ENCODE measurements at places on chromosomes 11 and 22.

GRCh38 chr11:8754241-8754640 lies 71.6 kb downstream of the RPL27A start:
- DNase-seq = no peak

DNA sequence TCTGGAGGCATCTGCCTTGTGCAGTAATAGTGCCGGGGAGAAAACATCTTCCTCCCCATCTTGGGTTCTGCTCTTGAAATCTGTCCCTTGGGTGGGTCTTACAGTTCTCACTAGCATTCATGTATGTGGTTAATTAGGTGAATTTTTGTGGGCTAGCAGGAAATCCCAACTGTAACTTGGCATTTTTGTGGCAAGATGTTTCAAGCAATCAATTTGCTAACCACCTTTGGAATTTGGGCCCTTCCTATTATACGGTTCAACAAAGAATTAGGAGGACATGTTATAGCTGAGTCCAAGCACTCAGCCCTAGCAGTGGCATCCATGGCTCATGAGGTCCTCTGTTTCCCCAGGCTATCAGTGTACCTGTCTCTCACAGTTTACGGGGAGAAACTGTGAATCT lies 89.1 kb upstream of the MTNR1B start:
- DNase-seq = no peak

DNA sequence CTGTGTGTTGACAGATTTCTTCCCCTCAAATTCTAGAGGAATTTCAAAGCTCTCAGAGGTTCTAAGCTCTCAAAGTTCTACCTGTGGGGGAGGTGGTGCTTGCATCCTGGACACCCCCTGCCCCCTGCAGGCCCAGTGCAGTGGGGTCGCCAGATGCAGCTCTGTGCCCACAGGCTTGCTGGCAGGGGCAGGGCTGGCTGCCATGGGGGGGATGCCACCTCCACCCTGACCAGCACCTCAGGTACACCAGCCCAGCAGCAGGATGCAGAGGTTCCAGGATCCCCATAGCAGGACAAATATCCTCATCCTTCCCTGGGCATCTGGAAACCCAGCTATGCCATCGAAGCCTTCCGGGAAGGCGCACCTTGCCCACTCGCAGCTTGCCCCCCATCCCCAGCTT lies 91.1 kb downstream of the BRD1 start:
- DNase-seq = no peak

DNA sequence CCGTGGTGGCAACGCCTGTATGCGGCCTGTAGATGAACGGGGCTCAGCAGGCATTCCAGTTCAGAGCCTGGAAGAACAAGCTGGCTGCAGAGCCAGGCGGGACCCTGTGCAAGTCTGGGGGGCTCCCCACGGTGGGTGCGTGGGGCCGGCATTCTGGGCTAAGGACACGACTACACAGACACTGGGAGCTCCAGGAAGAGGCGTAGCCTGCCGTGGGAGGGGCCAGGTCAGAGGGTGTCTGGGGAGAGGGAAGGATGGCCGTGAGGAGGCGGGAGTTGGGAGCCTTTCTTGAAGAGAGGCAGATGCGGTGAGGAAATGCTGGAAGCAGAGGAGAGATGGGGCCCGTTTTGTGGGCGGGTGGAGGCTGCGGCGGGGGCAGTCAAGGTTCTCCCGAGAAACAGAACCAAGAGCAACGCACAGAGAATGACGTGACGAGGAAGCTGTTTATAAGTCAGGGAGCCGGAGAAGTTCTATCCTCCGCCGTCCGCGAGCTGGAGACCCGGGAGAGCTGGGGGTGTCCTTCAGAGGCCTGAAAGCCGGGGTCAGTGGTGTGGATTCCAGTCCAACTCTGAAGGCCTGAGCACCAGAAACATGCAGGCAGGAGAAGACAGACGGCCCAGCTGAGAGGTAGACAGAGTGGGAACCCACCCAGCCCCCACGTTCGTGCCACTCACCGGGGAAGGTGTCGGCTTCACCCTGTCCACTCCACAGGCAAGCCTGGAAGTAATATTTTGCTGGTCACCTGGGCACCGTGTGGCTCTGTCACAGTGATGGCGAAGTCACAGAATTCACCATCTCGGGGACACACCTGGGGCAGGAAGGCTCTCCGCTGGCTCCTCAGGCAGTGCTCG lies 529.6 kb downstream of the BRD1 start:
- no peak for DNase-seq

DNA sequence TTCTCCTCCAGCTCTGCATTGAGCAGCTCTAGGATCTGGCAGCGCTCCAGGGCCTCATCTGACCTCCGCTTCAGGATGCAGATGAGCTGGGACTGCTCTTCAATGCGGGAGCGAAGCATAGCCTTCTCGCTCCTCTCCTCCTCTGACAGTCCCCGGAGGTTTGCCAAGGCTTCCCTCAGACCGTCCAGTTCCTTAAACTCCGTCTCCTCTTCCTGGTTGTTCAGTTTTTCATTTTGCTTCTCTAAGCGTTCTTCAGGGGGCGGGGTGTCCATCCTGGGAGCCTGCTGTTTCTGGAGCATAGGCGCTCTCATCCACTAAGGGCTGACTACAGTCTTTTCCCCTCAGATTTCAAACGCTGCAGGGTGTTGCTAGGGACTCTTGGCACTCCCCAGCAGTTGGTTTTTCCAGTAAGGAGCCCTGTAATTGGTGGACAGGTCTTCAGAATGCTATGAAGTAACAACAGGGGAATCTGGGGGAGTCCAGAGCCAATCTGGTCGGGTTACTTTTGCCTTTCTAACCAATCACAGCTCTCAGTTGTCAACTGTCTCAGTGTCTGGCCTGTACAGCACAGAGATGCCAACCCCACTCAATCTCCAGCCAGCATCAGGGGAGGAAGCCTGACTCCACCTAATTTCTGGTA lies at the start of gene CCDC89:
Gene CCDC89, minus strand, starts transcription at position 376 of the 640 bp plus-strand sequence. Its CDS starts 65 bp downstream, at position 311.
- DNase-seq = no peak

GRCh38 chr11:45794169-45794568 lies 10.8 kb upstream of the SLC35C1 start:
- DNase-seq = no peak

- DNase-seq = no peak
Measured at GRCh38 chr22:36773935-36774334, 2.0 kb downstream of the IFT27 start.

GRCh38 chr11:121476379-121477032 lies 23.7 kb upstream of the SORL1-AS1 start:
- no peak for DNase-seq

GRCh38 chr11:106161775-106162634 lies 84.5 kb downstream of the AASDHPPT start:
- no peak for DNase-seq

DNA sequence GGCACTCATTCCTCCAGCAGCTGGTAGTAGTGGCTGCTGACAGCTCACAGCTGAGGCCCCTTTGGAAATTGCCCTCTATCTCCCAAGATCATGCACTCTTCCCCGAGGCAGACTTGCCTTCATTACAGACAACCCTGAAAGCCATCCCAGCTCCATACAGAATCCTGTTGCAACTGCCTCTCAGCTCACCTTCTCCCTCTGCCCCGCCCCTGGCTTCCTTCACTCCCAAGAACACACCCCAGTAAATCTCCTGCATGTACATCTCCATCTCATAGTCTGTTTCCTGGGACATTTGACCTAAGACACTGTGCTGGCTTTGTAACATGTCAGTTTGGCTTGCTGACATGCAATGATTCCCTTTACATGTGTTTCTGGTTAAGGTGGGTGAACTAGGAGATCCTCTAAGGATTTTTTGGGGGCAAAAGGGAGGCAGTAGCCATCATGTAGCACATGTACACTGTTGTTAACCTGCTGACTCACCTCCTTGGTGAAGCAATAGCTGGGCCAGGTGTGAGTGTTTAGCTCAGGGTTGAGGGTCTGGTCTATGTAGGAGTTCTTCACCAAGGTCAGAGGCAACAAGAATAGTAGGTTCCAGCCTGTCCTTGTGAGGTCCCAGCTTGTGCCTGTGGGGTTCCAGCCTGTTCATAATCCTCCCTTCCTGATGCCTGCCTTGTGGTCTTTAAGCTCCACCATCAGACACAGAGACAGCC lies 179.6 kb downstream of the CSNK2A3 start:
- DNase-seq = no peak

DNA sequence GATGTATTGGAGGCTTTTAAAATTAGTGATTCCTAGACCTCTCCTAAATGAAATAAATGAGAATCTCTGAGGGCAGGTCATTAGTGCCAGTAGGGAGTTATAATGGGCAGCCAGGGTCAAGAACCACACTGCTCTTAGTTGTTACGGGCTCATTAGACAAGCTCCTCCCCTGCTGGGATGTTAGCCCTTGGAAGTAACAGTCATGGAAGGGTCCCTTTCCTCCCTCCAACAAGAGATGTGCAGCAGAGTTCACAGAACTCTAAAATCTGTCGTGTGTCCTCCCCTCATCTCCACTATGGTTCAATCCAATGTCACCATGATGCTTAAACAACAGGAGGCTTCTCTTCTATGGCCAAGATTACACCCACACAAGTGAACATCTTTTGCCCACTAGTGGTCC lies 419.5 kb downstream of the INSC start:
- no peak for DNase-seq

DNA sequence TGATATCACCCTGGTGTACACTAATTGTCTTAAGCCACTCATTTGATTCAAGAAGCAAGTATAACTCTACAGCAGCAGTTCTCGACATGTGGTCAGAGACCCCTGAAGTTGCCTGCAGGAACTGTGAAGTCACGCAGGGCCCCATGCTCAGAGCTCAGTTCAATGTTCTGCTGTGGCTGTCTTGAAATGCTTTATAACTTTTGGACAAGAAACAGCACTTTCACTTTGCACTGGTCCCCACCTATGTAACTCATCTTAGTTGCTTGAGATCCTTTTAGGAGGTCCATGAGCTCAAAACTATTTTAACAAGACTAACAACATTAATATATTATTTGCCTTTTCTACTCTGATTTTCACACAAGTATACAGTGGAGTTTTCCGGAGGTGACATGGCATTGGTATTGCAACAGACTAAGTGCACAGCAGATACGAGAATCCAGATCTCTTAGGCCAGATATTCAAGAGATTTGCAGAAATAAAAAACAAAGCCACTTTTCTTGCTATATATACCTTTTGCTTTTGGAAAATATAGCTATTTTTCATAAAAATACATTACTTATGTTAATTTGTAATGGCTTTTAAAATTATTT lies 64.8 kb downstream of the PRR5L start:
- DNase-seq = no peak

GRCh38 chr11:116375221-116375620 lies 397.6 kb downstream of the BUD13 start:
- no peak for DNase-seq

DNA sequence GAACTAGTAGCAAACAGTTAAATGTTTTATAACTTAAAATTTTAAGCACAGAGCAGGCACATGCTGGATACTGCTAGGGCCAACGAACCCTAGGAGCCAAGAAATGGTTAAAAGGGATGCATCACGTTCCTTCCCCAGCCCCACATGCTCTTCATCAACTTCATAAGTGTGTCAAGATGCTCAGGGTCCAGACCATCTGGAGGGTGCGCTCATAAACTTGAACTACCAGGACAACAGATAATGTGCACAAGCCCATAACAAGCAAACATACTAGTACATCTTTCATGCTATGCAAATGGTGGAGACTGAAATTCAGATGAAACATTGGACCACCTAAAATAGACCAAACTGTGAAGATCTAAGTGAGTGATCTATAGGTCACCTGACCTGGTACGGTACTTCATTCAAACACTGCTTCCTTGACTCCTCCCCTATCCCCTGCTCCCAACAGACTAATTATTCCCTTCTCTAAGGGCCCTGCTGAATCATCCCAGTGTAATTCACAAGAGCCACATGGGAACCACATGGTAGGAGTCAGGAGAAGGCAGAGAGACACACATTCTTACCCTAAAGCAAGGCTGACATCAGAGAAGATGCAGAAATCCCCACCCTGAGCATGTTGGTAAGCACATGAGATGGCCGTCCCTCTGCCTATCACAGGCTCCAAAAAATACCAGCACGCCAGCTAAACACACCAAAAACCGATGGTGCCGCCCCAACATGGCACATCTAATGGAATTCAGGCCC lies 83.9 kb downstream of the ETS1 start:
- DNase-seq = no peak

DNA sequence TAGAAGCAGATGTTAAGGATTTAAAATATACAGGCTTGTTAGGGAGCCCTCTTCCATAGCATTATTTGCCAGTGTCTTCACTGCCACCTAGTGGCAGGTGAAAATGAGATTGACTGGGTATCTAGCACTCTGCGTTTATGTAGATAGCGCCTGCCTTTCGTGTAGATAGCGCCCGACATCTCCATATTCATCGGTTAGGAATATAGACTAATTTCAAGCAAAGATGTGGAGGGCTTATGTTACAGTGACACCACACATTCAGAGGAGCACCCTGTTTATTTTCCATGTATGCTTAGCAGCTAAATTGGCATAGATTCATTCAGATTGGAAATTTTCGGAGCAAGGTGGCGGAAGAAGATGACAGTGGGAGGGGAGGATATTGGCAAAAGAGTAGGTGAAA lies 72.0 kb downstream of the SLC5A12 start:
- no peak for DNase-seq

DNA sequence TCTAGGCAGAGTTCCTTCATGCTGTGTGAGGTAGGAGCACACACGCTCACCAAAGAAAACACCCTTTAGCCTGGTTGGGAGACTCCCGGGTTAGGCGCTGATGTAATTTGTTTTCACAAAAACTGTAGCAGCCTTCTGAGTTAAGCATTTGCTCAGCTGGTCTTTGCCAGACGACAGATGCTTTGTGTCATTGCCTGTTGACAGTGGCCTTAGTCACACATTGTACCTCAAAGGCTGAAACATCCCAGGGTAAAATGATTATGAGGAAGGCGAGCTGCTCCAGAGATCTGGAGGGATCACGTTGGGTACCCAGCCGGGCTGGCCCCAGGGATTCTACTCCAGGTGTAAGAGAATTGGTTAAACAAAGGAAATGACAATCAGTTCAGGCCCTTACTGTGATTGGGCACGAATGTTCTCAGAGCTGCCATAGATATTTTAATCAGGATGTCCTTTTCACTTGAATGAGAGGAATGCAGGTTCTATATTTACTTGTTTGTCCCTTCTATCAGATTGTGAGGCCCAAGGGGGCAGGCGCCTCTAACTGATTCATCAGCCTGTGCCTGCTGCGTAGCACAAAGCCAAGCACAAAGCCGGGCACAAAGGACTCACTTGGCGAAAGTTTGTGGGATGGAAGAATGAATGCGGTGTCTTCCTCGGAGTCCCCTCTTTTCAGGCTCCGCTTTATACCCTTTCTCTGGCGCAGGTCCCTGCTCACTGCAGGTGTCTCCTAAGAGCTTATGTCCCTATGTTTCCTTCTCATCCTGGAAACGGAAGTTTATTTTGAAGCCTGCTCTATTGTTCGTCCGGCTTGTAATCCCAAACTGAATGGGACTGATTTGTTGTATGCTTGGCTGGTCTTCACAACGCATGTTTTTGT lies 47.1 kb downstream of the ADM start:
- no peak for DNase-seq

Data from GF-D8 (cell line).